ENCODE measurements at places on chromosomes 13 and 19. TPM values are rescaled to one million over a fixed set of nuclear protein-coding genes. Genes with fewer than 3 reads are reported as not detected.

GRCh38 chr13:25958986-25959385 is 92.8 kb downstream of the SHISA2 start:
- no peak for DNase-seq

- DNase-seq = no peak
Measured at GRCh38 chr19:48608798-48609263, 2.3 kb downstream of the SPACA4 start.

DNA sequence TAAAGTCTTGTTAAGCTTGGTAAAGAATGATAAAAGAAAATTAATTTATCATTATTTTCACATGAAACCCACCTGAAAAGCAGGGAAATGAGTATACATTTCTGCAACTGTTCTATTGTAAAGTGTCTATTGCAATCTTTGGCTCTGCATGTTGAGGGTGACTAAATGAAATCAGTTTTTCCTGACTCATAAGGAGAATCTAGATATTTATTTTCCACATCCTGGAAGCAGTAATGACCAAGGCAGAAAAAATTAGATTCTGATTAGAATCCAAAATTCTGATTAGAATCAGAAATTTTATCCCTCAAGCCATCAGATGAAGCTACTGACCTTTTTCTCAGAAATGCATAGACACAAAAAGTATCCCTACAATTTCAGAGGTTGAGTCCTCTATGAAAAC is 178.4 kb downstream of the MYO16 start:
- no peak for DNase-seq

- DNase-seq = no peak
Measured at GRCh38 chr19:13262450-13262849, 112.2 kb downstream of the IER2 start.

DNA sequence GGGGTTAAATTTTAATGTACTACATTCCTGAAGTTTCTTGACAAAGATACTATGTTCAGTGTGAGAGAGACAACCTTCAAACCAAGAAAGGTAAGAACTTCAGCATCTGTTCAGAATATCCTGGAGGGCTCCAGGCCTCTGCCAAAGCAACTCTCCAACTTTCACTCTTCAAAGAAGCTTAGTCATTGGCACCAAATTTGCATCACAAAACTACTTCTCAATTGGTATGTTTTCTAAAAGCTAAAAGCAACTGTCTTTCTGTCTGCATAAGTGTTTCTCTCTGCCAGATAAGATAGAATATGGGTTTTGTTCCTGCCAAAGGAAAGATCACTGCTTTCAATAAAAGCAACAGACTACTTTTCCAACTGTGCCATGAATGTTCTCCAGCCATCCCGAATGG is 187.4 kb downstream of the SUCLA2 start:
- no peak for DNase-seq

Gene C13orf42
- total RNA-seq = not detected

Gene LRRC63
- total RNA-seq = 0.99 TPM

Gene TYROBP
- 117 TPM for total RNA-seq
